ENCODE measurements at places on chromosomes 1 and 21.

DNA sequence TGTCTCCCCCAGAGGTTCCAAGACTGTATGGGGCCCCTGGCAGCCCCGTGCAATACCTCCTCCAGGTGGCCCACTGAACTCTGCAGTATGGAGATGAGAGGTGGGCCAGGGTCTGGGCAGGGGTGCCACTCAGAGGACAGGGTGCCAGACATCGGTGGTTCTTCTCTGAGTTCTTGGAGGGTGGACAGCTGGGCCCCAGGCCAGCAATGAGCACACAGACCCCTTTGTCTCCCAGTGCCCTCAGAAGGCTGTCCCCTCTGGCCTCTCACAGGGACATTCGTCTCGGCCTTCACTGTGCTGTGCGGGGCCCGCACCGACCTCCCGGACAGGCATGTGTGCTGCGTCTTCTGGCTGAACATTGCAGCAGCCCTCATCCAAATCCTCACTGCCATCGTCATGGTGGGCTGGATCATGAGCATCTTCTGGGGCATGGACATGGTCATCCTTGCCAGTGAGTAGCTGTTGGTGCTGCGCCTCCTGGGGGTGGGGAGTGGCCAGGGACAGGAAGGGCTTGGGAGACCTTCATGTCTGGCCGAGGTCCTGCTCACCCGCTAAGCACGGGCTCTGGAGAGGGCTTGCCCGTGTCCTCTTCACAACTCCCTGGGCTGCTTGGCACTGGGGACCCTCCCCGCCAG is 48.1 kb downstream of the STUM start:
- no peak for DNase-seq

- no peak for DNase-seq
These were observed 393.6 kb downstream of the PTPRU start for GRCh38 chr1:29629814-29630516.

DNA sequence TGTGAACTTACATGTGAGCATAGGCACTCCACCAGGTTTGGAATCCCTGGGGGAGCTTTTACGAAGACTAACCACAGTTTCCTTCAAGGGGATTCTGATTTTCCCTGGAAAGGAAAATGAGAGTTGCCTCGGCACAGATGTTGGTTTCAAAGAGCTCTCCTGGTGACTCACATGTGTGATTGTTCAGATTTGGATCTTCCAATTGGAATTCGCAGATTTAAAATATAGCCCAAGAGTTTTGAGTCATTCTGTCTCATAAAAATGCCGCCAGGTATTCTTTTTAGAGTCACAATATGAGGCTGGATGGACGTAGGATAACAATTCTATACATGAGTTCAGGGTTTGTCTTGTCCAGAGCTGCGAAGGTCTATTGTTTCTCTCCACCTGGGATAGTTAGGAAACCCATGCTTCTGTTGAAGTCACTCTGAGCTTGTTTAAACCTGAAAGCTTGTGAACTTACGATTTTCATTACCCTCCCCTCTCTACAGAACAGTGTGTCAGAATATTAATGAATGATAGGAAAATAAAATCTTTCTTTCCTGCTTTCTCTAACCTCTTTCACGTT is 64.9 kb downstream of the TGFB2 start:
- no peak for DNase-seq

- no peak for DNase-seq
These were observed 4.6 kb downstream of the CRYBG2 start for GRCh38 chr1:26349188-26349876.

GRCh38 chr1:190464690-190465089 is 13.0 kb downstream of the BRINP3 start:
- no peak for DNase-seq

DNA sequence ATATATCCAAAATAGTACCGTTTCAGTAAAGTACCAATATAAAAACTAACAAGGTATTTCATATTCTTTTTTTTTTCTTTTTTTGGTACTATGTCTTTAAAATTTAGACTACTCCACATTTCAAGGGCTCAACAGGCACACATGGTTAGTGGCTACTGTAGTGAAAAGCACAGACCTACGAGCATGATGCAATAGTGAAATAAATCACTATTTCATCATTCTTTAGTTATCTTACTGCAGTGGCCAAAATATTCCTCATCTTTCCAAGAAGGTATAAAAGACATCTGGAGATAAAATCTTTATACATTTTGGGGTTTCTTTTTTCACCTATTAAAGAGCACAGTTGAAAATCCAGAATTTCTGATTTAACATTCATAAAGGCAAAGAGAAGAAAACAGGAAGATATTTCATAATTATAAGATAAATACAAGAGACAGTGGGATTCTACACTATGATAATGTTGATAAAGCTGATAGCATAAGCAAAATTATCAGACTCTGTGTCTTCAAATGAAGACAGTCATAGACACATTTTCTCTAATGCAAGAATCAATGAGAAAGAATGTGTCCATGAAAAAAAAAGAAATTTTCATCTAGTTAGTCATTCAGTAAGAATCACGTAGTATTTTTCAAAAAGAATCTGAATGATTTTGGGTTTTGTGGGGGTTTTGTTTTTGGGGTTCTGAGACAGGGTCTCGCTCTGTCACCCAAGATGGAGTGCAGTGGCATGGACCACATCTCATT is 41.9 kb downstream of the CEP170 start:
- DNase-seq, result no peak

- peak; percentile 69 for DNase-seq
These were observed at the start of gene SLC2A1 for GRCh38 chr1:42958488-42959319. TSS of gene SLC2A1 (minus strand) at chr1:42958868. CDS start at chr1:42958651, 217 bp downstream.

DNA sequence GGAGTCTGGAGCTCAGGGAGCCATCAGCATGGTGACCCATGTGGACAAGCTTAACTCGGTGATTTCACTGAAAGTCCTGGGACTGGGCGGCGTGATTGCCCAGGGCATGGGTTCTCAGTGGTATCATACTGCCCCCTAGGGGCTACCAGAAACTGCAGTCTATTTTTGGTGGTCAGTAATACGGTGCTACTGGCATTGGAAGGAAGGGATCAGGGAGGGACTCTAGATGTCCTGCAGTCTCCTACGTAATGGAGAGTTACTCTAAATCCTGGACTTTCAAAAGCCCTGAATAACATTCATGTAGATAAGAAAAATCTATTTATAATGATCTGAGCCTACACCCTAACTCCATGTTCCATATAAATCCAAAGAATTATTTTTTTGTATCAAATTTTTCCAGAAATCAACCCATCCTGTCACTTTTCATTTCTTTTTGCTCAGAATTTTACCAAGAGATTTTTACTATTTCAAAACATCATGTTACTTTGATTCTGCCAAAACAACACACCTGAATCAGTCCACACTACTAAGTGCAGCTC is 37.3 kb downstream of the PABPC4 start:
- peak; percentile 52 for DNase-seq

DNA sequence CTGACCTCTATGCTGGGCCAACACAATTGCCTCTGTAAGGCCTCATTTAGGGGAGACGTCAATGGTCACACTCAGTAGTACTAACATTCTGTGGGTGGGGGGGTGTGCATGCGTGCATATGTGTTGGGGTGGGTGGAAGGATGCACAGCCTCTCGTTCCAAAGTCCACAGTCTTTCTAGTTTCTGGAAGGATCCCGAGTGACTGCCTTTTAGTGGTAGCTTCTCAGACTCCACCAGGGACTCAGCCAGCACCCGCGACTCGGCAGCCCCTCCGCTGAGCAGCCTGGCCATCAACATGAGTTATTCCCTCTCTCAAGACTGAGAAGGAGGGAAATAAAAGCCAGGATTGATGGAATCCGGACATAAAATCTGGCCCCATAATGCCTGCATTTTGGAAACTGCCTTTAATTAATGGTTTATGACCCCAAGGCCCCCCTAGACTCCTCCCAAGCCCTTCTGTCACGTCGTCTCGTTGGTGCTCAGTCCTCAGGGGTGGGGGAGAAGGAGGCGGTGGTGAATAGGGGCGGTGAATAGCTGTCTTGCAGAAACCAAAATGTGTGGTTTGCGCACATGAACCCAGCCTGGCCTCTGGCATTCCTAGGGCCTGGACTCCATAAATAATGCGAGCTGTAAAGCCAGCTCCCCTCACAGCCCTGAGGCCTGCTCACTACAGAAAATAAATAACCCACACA is 65.1 kb upstream of the TMEM51 start:
- no peak for DNase-seq

- DNase-seq, result no peak
These were observed 296.1 kb downstream of the PTPRC start for GRCh38 chr1:198934901-198935305.

Measured in iPS DF 19.7 (cell line).